ENCODE measurements at places on chromosomes 13 and 19.
A peak's percentile ranks its signal among the peaks of the same experiment; 100 is the strongest.

GRCh38 chr13:110308656-110309359 is 1.7 kb downstream of the COL4A2 start:
- no peak for DNase-seq

GRCh38 chr19:4732680-4733114 is 9.1 kb upstream of the DPP9 start:
- no peak for DNase-seq

DNA sequence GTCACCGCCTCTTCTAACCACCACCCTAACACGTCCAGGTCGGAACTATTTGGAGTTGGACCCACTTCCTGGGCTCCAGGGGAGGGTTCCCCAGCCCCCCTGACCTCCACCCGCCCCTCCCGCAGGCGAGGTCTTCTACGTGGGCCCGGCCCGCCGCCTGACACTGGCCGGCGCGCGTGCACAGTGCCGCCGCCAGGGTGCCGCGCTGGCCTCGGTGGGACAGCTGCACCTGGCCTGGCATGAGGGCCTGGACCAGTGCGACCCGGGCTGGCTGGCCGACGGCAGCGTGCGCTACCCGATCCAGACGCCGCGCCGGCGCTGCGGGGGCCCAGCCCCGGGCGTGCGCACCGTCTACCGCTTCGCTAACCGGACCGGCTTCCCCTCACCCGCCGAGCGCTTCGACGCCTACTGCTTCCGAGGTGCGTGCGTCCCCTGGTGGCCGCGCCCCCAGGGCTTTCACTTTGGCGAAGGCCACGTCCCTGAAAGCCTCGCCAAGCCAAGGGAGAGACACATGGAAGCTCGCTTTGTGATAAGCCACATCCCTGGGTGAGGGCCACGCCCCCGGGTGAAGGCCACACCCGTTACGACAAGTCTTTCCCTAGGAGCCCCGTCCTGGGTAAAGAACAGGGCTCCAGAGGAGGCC is 13.2 kb downstream of the NCAN start:
- DNase-seq: peak; percentile 58

DNA sequence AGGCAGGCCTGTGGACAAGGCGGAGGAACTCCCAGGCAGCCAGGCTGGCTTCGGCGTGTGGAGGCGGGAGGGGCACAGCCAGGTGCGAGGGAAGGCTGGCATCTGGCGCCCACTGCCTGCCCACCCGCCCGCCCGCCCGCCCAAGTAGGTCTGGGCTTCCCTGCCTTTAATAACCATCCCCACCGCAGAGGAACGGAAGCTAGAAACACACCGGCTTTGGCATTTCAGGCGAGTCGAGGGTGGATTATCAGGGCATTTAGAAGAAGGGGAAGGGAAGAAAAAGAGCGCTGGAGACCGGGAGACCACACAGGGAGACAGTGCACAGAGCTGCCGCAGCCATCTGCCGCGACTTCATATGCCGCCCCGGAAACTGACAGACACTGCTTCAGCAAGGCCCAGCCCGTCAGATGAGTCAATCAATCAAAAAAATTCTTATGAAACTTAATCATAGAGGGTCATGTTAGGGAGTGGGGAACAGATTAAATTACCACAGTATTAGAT is 199.7 kb downstream of the TSHZ3 start:
- no peak for DNase-seq
